T-helper 2 cell (primary cell): ENCODE measurements at places on chromosomes 3 and 15.
A peak's percentile ranks its signal among the peaks of the same experiment; 100 is the strongest.

DNA sequence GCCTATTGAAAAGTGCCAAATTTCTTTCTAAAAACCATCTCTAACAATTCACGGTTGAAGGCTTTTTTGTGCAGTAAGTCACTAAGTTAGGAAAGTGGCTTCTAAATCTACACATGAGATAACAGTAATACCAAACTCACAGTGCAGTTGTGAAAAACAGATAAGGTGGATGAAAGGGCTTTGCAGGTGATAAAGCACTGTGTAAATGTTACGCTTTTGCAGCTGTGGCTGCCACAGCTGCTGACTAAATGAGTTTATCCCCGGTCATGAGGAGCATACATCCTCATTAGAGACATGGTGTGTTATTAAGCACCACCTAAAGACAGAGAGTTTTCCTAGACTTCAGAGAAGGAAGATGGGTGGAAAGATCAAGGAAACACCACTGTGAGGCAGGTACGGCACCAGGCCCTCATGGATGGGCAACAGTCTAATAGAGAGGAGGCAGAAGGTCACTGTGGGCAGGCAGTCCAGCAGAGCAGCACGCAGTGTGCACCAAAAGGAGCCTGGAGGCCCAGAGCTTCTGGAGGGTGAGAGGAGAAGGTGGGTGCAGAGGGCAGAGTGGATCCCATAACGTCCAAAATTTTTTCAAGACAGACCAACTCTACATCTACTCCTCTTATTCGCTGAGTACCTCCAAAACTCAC lies 68.5 kb downstream of the FMN1 start:
- peak; percentile 75 for DNase-seq

GRCh38 chr3:63807961-63808565 lies 11.0 kb upstream of the C3orf49 start:
- DNase-seq = no peak

GRCh38 chr3:137582484-137582883 lies 181.6 kb upstream of the SOX14 start:
- DNase-seq = no peak

DNA sequence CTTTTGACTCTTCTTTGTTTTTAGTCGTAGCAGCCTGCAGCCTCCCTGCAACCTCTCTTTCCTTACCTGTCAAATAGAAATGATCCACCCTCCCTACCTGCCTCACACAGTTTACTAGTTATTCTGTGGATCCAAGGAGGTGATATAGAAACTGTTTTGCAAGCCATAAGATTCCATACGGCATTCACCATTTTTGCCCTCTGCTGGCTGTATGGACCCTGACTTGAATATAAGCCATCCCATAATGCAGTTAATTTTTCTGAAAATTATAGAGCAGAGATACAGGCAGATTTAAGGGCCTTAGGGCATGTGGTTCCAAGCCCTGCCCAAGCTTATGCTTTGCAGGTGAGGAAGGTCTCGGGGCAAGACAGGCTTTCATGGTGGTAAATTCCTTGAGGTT lies 63.8 kb downstream of the CPN2 start:
- no peak for DNase-seq

GRCh38 chr3:126125341-126125740 lies 41.4 kb upstream of the SLC41A3 start:
- no peak for DNase-seq

- DNase-seq = no peak
Measured at GRCh38 chr15:66169023-66169422, 84.5 kb downstream of the MEGF11 start.

- DNase-seq = no peak
Measured at GRCh38 chr3:185272033-185272432, 18.2 kb upstream of the EHHADH start.

DNA sequence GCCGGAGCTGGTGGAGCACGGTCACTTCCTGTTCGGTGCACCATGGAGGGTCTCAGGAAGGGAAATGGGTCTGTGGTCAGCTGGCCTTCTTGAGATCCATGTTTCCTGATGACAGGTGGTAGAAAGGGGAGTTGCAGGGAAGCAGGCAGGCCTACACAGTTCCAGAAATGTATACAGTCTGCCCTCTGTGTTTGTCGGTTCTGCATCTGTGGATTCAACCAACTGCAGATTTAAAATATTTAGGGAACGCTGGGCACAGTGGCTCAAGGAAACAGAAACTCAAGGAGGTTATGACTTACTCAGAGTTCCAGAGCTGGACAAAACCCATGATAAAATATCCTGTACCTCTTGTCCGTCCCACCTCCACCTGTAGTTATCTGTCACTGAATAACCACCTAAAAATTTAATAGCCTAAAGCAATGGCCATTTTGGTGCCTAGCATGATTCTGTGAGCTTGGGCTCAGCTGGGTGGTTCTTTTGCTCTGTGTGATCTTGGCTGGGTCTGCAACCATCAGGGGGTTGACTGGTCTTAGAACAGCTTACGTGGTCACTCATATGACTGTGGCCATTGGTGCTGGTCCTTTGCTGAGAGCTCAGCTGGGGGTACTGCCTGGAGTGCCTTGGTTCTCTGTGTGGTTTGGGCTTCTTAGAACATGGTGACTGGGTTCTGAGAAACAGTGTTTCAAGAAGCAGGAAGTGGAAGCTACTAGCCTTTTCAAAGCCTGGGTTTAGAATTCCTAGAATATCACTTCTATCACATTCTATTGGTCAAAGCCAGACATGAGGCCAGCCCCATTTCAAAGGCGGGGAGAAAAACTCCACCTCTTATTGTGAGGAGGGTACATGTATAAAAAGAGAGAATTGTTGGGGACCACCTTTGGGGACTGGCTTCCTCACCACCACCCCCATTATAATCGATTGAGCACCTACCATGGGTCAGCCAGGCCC lies 239.7 kb upstream of the BHLHE40 start:
- DNase-seq = no peak

DNA sequence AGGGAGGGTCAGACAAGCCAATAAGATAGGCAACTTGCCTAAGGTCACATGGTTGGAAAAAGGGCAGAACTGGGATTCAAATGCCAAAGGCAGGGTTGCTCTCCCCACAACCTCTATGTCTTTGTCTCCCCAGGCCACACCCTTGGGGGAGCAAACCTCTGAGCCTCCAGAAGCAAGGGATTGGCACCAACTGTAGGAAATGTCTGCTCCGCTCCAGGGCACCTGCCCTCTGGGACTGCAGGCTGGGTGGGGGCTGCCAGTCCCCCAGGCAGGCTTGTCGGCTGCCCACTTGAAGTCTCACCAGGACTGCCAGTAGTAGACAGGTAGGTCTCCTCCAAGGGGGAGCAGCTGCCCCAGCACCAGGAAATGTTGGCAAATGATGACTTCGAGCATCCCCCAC lies 2.0 kb downstream of the FAM3D start:
- DNase-seq = no peak

GRCh38 chr3:55180161-55180560 lies 252.3 kb upstream of the LRTM1 start:
- no peak for DNase-seq

- no peak for DNase-seq
Measured at GRCh38 chr3:74506246-74506645, 108.2 kb downstream of the CNTN3 start.

GRCh38 chr3:14784087-14784681 lies 34.6 kb upstream of the FGD5 start:
- DNase-seq = no peak

- DNase-seq = no peak
Measured at GRCh38 chr3:101259485-101260341, 60.7 kb downstream of the IMPG2 start.

- DNase-seq = no peak
Measured at GRCh38 chr3:175590745-175591144, 731.6 kb downstream of the NAALADL2 start.

DNA sequence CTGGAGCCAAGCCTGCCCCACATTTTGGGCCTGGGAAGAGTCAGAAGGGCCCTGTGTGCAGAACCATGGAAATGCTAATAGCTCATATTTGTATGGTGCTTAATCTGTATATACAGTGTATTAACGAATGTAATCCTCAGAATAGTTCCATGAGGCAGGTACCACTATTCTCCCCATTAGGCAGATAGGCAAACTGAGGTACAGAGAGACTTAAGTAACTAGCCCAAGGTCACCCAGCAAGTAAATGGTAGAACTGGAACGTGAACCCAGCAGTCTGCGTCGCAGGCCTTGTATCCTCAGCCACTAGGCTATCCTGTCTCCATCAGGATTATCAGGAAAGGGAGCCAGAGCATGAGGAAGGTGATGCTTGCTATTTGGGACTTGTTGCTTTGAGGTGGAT lies 28.0 kb upstream of the GLCE start:
- no peak for DNase-seq

DNA sequence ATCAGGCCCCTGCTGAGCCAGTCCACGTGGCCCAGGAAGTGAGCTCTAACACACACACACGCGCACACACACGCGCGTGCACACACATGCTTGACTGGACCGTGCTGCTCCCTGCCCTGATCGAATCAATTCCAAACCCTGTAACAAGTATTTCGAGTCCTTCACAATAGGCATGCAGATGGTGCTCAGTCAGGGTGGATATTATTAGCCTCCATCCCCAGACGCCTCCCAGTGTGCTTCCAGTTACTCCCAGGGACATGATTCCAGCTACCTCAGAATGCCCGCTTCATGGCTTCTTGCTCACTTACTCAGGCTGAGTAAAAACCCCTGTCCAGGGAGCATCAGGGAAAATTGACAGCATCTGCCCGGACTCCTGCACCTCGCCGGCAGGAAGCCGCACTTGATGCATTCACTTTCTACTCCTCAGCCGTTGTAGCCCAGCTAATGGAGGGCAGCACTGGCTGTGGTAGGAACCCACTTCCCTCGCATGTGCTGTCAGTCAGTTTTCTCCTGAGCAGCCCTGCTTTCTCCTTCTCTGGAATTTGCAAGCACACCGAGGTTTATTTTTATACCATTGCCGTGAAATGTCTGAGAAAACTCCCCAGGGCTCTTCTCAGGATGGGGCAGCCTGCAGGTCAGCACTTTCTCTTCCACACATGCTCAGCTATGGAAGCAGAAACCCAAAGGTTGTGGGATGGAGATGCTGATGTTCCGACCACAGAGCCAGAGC lies 126.1 kb upstream of the ABHD17C start:
- DNase-seq = no peak

GRCh38 chr3:176906046-176906905 lies 291.0 kb downstream of the TBL1XR1 start:
- no peak for DNase-seq

DNA sequence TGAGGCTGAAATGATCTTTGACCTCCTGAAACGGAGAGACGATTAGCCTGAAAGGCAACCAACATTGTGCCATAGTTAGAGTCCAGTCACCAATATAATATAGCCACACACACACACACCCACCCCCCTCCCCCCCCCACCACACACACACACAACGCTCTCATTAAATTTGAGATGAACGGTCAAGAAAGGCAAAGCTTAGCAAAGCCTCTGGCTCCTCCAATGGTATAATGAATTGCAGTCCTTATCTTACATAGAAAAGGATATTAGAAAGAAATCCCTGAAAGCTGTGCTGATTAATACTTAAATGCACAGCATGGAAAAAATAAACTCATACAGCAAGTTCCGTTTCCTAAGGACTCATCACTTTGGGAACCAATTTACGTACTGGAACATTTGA lies 876 bp upstream of the ZNF385D start:
- no peak for DNase-seq

- DNase-seq = no peak
Measured at GRCh38 chr3:98339031-98339430, 14.6 kb upstream of the OR5K4 start.

DNA sequence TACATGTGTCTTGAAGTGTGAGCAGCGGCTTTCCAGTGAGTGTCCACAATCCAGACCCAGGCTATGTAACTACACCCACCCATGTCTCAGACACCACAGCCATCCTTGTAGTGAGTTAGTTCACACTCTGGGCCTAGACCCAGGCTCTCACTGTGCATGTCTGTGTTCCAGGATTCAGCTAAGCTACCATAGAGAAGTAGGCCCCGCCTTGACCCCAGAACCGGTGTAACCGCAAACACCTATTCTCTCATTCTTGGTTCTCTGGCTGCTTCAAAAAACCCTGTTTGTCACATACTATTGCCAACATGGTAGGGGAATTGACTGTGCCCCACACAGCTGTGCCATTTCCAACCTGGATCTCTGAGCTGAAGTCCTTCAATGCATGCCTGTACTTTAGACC lies 560.6 kb downstream of the RSL24D1 start:
- no peak for DNase-seq

GRCh38 chr3:14373753-14374376 lies 28.5 kb upstream of the SLC6A6 start:
- DNase-seq = no peak

GRCh38 chr3:197521277-197522182 lies 34.2 kb downstream of the BDH1 start:
- DNase-seq = no peak

GRCh38 chr15:71808311-71809020 lies 1.9 kb upstream of the NR2E3 start:
- no peak for DNase-seq

DNA sequence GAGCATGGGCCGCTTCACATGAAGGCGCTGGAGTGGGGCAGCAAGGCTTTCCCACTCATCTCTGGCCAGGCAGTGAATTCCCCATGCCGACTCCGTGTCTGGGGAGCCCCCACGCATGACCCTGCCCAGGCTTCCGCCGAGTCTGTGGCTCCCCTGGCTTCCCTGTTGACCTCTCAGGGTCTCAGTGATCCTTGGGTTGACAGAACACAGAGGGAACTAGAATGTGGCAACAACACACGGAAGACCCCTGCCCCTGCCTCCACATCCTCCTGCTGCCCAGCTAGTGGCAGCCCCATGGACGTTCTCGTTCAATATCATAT lies 61.3 kb downstream of the ATP2B2 start:
- DNase-seq = no peak

- no peak for DNase-seq
Measured at GRCh38 chr3:2420919-2421318, 322.3 kb downstream of the CNTN4 start.

- DNase-seq = no peak
Measured at GRCh38 chr15:34031987-34032760, 6.8 kb downstream of the AVEN start.

DNA sequence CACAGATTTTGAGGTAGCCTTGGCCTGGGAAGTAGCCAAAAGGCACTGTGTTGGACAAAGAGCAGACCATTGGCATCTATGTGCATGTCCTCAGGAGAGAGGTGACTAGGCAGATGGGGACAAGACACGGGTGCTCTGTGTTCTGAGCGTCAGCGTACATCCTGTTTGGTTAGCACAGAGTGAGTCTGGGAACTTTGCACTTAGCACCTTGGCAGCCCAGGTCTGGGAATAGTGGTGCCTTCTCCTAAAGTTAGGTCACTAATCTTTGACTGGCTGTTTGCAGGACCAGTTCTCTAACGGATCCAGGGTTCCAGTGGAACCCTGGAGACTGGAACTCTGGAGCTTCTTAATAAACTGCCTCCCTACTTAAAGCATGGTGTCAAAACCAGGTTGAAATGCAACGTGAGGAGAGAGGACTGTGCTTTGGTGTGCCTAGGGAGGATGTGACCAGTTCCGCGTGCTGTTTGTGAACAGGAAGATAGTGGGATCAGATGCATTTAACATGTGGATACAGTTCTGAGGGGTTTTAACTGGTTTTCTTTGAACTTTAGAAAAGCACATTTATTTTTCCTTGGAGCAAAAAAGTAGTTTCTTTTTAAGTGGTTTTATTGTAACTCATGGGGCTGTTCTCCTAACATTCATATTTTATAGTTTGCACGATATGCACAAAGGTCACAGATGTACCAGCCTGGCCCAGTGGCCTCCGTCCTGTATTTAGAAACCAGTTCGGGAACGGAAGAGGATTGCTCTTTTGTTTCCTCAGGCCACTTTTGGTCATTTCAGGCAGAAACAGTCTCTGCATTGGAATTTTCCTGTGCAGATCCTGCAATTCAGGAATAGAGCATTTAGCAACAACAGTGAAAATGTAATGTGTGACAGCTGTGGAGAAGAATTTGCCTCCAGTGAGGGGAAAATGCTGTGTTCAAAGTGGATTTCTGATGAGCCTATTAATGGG lies 48.8 kb downstream of the ABHD2 start:
- DNase-seq = no peak
